Stimulated activated CD4-positive, alpha-beta T cell treated with anti-CD3 and anti-CD28 coated beads, Interleukin-12 subunit alpha, Interleukin-12 subunit beta, amount 100 ng/mL, for 48 hours (primary cell): ENCODE measurements at places on chromosomes 7 and 10.

- no peak for DNase-seq
Measured at GRCh38 chr10:49279015-49279880, 19.7 kb upstream of the C10orf71 start.

GRCh38 chr7:37035631-37036030 lies 311.3 kb upstream of the AOAH start:
- DNase-seq, result no peak

- DNase-seq, result no peak
Measured at GRCh38 chr7:144866189-144866588, 30.3 kb upstream of the TPK1 start.

DNA sequence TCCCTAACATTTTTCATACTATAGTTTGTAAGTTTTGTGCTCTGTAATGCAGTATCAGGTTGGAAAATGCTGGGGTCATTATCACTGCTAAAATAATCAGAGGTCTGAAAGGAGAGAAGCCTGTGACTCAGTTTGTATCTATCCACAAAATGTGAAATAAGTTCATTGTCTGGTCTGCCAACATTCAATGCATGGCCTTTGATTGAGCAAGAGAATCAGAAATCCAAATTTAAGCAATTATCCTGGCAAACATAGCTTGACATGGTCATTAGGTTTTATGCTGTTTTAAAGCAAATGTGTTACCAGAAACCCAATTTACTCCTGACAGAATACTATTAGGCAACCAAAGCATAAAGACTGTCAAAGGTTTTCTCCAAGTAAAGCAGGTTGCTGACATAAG lies 709.7 kb upstream of the SEMA3D start:
- DNase-seq, result no peak

- no peak for DNase-seq
Measured at GRCh38 chr10:131982185-131982756, 548 bp upstream of the BNIP3 start.

DNA sequence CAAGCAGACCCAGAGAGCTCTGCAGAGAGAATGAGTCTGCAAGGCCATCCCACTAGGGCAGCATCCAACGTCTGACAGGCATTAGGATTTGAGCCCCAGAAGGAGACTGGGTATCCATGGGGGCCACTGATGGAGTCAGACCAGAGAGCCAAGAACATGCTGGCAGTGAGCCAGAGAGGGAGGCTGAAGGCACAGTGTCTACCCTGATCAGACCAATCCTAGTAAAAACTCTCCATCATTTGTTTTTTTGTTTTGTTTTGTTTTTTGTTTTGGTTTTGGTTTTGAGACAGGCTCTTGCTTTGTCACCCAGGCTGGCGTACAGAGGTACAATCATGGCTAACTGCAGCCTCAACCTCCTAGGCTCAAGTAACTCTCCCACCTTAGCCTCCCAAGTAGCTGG lies 133.1 kb upstream of the LYZL2 start:
- no peak for DNase-seq

- no peak for DNase-seq
Measured at GRCh38 chr7:3029138-3029537, 14.5 kb downstream of the CARD11 start.

GRCh38 chr7:138661069-138661635 lies 40.0 kb downstream of the SVOPL start:
- DNase-seq, result no peak

DNA sequence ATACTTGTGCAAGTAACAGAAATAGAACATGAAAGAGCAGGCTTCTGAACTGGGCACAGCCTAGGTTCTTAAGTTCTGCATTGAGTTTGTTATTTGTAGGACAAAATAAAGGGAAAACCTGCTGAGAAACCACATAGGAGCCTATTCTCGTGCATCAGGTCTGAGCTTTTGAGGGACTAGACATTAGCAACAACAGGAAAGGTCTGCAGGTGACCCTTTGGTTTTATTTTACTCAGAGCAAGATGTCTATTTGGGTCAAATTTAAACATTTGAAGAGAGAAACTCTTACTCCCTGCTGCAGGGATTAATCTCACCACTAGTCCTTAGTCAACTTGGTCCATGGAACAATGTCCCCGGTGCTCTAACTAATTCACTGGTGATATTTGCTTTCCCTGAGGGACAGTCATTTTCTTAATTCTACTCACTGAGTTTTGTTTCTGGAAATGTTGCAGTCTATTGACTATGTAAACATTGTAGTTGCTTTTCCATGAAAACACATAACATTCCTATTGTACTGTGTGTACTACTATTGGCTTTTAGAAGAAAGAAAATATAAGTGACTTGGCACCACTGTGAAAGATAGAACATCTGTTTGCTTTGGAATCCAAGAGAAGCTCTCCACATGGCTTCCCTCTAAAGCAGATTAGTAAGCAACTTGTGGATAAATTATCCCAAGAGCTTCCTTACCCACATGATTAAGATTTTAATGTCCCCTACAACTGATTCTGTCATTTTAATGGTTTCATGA lies 108.2 kb downstream of the CHRM2 start:
- no peak for DNase-seq

DNA sequence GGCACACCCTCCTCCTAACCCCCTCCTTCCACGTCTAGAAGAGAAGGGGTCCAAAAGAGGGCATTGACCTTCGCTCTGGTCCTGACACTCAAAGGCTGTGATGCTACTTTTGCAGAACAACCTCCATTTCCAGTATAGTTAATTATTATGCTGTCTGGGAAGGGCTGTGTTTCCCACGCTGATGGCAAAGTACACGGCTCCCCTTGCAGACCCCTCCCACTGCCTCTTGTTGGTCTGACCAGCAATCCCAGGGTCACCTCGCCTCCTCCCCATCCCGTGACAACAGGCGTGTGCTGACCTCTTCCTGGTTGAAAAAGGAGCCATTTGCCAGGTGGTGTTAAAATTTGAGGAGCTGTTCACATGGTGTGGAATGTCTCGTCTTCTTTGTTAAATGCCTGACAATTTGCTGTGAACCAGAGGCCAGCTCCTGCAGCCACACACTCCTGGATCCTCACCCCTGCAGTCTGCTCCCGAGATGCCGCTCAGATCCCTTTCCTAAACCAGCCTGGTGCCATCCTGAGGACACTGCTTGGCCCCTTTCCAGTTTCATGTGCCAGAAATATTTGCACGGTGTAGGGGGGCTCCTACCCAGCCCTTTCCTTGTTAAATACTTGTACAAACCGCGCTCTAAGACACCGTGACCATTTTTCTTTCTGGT lies 321.7 kb downstream of the WDR37 start:
- no peak for DNase-seq

- no peak for DNase-seq
Measured at GRCh38 chr10:22570733-22571430, 143.5 kb downstream of the PIP4K2A start.

- no peak for DNase-seq
Measured at GRCh38 chr7:121624958-121625357, 228.8 kb upstream of the FAM3C start.

DNA sequence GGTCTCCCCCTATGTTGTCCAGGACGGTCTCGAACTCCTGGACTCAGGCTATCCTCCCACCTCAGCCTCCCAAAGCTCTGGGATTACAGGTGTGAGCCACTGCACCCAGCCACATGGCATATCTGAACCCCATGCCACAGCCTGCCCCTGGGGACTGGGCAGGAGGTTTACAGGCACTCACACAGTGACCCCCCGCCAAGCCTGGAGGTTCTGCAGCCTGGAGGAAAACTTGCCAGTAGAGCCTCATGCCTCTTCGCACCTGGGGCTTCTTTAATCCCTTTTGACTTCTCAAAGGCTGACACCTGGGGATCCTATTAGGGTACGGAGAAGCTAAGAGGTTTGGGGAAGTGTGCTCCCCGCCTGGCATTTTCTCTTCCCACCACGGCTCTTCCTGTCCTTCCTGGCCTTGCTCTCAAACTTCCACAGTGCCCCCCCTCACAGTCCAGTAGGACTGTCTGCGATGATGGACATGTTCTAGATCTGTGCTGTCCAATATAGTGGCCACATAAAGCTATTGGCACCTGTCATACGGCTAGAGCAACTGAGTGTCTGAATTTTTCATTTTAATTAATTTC lies 11.4 kb upstream of the KCP start:
- DNase-seq, result no peak

GRCh38 chr10:98485959-98486358 lies 39.2 kb upstream of the HPS1 start:
- no peak for DNase-seq

DNA sequence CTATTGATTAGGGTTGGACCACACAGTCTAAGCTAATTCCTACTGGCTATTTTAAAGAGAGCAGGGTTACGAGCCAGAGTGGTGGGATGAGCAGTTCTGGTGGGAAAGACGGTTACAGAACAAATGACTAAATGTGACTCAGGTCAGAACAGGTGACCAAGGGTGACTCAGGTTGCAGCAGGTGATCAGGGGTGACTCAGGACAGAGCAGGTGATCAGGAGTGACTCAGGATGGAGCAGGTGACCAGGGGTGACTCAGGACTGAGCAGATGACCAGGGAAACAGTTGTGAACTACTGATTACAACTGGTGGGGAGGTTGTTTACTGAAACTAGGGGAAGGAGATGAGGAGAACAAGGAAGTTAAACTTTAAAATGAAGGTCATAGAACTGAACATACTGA lies 366.3 kb downstream of the ABCA13 start:
- no peak for DNase-seq

DNA sequence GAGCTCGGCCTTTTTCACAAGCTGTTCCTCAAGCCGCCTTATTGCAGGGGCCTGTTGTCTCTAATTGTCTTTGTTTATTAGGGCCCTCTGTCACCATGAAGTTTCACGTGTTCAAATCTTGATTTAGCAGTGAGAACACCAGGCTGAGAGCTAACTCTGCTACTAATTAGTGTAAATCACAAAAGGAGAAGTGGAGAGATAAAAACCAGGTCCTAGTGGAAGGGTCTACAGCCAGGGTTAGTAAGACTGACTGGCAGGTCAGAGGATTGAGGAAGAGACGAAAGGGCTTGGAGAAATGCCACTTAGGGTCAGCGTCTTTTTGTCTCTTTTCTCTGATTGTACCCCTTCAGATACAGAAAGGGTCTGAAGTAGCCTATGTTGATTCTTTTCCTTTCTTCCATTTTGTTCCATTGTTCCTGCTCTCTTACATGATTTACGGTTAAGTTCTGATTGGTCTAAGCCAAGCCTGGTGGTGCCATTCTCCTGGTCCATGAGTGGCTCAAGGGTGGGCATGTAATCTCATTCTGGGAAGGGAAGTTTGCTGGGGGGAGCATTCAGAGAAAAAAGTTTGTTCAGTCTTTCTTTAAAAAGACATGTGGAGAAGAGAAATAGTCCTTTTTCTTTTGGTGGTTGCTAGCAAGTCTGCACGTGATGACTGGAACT lies 21.3 kb downstream of the SSMEM1 start:
- no peak for DNase-seq

DNA sequence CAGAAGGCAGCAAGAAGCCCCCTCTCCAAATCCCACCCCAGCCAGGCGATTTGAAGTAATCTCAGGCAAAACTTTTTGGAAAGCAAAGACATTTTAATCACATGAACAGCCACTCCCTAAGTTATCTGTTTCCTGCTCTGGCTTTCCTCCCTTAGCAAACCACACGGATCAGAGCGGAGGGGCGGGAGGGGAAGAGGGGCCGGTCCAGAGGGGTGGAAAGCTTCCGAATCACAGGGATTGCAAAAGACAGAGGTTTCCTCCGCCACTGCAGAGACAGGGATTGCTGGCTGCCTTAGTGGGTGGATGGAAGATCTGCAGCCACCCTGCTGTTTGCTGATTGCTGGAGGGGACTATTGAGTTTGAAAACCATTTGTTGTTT lies 41.2 kb downstream of the ZCCHC24 start:
- DNase-seq, result no peak

GRCh38 chr10:77854115-77854514 lies 72.4 kb downstream of the DLG5 start:
- no peak for DNase-seq
